ENCODE measurements at places on chromosomes 7 and 10. TPM values are rescaled to one million over a fixed set of nuclear protein-coding genes. Genes with fewer than 3 reads are reported as not detected.
A peak's percentile ranks its signal among the peaks of the same experiment; 100 is the strongest.

DNA sequence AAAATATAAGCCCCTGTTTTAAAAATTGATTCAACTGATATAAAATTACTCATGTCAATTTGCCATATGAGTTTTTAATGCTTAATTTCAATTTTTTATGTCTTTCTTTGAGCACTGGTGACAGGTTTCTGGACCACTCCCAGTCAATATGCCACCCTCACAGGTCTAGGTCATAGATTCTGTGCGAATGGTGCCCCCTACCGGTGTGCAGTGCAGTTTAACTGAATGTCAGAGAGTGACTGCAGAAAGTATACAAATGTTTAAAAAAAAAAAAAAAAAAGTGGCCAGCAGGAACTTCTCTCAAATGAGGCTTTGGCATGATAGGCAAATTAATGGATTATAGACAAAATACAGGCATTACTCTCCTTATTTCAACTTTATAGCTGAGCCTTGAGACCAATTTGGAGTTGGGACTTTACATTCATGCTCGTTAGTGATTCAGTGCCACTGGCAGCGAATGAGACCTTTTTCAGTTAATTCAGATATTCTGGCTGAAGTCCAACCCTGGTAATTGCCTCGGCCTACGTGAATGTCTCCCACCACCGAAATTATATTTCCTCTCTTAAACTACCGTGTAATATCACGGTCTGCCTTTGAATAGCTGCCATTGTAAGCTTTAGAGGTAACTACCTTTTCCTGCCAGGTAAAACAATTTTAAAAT is 427.6 kb downstream of the PHTF2 start:
- DNase-seq, result no peak

Gene CDH23
- 28.3 TPM for polyA plus RNA-seq

Gene FASTK
- 48.1 TPM for polyA plus RNA-seq

Gene CUZD1
- 1.9 TPM for polyA plus RNA-seq

GRCh38 chr10:6537770-6538169 is 42.3 kb downstream of the PRKCQ start:
- no peak for DNase-seq

- DNase-seq, result no peak
These were observed 18.7 kb upstream of the CRHR2 start for GRCh38 chr7:30700941-30701340.

Gene CALHM1
- 0.10 TPM for polyA plus RNA-seq

DNA sequence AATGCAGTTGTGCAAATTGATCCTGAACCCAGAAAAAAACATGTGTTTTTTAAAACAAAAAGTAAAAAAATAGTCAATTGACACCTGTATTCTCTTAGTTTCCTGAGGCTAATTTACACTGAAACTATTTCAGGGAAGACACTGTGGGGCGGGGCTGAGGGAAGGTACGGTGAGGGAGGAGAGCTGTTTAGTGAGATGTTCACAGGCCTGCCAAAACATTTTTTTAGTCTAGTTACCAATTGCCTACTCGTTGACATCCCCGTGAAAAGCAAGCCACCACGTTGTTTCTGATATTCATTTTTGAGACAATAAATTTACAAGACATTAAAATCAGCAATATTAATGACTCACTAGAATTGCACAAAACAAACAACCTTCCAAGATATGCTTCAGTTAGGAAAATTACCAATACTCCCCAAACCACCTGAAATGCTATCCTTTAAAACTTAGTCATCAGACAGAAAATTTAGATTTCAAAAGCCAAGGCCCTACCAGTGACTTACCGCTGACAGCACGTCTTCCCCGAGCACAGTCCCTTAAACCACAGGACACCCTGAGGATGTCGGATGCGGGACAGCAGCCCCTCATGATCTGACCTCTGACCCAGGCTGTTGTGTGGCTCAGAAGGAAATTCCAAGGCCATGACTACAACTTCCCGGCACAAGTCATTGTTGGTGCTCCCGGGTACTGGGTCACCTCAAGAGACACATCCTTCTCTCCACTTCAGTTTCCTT is 279.2 kb downstream of the PRPF18 start:
- DNase-seq, result no peak

DNA sequence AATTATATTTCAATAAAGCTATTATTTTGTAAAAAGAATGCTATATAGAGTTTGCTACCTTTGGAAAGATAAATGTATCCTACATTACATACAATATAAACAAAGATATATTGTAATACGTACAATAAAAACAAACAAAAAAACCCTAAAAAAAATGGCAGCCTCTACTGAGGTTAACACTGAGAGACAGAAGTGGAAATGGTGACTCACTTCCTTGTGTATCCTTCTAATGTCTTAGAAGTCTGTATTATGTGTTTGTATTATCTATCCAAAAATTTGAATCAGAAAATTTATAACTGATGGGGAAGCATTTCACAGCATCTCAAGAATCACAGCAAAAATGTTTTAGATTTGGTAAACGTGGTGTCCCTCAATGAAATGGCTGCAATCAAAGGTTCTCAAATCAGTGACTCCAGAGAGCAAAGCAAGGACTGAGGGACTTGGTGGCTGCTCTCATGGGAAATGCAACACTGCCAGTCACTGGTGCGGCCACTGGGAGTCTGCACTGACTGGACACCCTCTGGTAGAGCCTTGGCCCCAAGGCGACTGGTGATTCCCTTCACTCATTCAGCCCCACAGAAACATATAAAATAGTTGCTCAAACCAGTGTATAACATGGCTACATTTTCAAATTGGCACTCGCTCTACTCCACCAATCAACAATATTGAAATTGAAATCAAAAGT is 53.8 kb downstream of the PANK1 start:
- no peak for DNase-seq

DNA sequence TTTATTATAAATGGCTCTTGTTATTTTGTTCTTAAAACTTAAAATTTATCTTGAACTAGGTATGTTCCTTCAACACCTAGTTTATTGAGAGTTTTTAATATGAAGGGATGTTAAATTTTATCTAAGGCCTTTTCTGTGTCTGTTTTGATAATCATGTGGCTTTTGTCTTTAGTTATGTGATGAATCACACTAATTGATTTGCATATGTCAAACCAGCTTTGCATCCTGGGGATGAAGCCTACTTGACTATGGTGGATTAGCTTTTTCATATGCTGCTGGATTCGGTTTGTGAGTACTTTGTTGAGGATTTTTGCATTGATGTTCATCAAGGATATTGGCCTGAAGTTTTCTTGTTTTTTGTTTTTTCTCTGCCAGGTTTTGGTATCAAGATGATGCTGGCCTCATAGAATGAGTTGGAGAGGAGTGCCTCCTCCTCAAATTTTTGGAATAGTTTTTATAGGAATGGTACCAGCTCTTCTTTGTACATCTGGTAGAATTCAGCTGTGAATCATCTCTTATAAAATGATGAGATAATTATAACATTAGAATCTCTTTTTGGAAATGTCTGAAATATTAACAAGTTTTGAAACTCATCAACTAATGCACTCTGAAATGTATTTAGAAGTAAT is 78.7 kb upstream of the AGR3 start:
- no peak for DNase-seq

Gene GCC1
- 14.5 TPM for polyA plus RNA-seq

GRCh38 chr10:36462194-36462593 is 663.2 kb upstream of the ANKRD30A start:
- DNase-seq, result no peak

DNA sequence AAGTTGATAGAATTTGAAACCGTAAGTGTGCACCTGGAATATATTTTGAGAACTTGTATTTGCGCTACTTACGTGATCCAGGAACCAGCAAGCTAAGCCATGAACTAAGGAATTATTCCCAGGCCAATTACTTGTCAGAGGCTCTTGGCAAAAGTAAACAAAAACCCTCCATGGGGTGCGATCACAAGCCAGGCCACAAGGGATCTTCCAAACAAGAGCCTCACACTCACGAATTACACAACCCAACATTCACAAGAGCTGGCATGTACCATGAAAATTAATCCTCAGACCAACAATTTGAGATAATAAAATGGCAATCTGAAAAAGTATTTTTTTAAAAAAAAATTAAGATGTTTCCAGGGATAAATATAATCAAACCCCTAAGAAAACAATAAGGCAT is 467.0 kb upstream of the AKR1E2 start:
- DNase-seq, result no peak

DNA sequence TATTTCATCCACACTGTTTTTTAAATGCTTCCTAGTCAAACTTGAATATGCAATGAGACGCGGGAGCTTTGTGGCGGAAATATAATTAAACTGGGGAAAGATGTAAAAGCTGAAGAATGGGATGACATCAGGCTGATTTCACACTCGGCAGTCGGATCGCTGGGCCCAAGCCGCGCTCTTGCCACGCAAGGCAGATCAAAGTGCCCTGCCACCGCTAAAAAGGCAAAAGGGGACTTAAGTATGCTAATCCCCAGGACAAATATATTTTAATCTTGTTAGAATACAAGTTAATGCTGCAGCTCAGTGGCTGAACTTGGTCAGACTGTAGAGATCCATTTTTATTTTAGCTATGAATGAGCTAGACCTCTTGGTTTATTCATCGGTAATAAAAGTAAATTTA is 13.8 kb downstream of the EN2 start:
- no peak for DNase-seq

Gene CLCN1
- 0.24 TPM for polyA plus RNA-seq

Gene NPSR1
- not detected for polyA plus RNA-seq

GRCh38 chr7:44645254-44645653 is 38.8 kb downstream of the OGDH start:
- no peak for DNase-seq

GRCh38 chr10:58512491-58513187 is at the start of gene BICC1:
TSS of gene BICC1 (plus strand) at chr10:58512872. CDS start at chr10:58513144, 272 bp downstream.
- peak; percentile 66 for DNase-seq

- DNase-seq, result no peak
These were observed 133.1 kb upstream of the EEPD1 start for GRCh38 chr7:36019980-36020379.

GRCh38 chr7:4841007-4841784 is 20.6 kb downstream of the PAPOLB start:
- DNase-seq, result no peak

Gene IDI1
- 70.7 TPM for polyA plus RNA-seq

DNA sequence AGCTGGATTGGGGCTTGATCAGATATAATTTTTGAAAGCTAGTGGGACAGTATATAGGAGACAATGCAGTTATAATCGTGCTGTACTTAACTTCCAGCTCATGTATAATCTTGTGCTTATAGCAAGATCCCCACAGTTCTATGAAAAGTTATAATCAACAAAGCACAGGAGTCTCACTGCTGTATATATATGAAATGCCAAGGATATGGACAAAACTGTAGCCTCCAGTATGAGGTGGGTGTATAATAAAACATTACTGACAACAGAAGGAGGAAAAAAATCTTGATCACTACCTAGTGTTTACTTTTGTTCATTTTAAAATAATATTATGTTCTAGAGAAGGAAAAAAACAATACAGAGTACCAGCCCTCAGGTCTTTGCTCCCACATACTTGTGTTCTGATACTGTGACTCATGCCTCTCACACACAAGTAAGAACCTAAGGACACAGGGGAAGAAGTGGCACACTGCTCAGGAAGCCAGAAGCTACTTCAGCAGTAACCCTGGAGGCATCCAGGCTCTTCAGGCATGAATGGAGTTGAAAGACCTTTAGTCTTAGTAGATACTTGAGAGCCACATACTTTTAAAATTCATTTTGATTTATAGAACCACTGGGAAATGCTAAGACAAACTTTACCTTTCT is 265.7 kb upstream of the IMMP2L start:
- no peak for DNase-seq

- no peak for DNase-seq
These were observed 72.5 kb downstream of the MARCHF5 start for GRCh38 chr10:92363498-92363897.

Gene MKX
- 0.70 TPM for polyA plus RNA-seq

GRCh38 chr7:131385039-131385605 is 57.4 kb downstream of the MKLN1 start:
- DNase-seq, result no peak

- DNase-seq, result no peak
These were observed 294.7 kb upstream of the PITRM1 start for GRCh38 chr10:3467052-3467951.

- DNase-seq, result no peak
These were observed 9.0 kb upstream of the POR start for GRCh38 chr7:75905785-75906604.

GRCh38 chr7:30877993-30878392 is 33.7 kb upstream of the AQP1 start:
- no peak for DNase-seq

Gene NXPH1
- polyA plus RNA-seq, result 0.12 TPM

DNA sequence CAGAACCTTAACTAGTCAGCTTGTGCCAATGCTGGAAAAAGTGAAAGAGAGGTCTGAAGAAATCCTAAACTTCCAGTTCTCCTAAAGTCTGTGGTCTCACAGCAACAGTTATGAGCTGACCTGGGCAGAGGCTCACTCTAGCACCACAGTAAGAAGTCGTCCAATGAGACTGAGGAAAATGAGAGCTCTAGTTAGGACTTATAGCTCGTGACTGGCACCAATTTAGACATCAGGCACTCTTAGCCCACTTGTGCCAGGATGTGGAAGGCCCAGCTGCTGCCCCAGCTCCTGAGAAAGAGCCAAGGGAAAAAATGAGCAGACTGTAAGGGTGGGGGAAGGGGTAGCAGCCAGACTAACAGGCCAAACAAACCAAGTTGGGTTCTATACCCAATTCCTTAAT is 7.6 kb downstream of the MMS19 start:
- no peak for DNase-seq

DNA sequence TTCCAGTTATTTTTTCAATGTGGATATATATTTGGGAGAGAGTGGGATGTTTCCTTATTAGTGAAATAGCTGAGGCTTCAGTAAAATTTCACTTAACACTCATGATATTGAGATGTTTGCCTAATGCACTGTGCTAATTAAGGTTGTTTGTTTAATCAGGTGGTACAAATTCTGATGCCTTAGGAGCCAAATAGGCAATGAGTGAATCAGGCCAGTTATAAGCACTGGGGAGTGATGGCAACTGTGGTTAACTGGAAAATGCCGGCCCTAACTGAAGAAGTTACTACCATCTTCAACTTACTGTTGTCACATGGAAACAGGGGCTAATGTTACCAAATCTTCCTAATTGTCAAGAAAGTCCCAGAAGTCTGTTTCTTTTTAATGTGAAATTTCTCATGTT is 32.0 kb downstream of the VCL start:
- DNase-seq, result no peak

- no peak for DNase-seq
These were observed 299.3 kb downstream of the SFMBT2 start for GRCh38 chr10:7111561-7111960.

Gene ADCY1
- polyA plus RNA-seq, result 5.5 TPM

GRCh38 chr7:51366172-51366728 is 49.6 kb upstream of the COBL start:
- no peak for DNase-seq

DNA sequence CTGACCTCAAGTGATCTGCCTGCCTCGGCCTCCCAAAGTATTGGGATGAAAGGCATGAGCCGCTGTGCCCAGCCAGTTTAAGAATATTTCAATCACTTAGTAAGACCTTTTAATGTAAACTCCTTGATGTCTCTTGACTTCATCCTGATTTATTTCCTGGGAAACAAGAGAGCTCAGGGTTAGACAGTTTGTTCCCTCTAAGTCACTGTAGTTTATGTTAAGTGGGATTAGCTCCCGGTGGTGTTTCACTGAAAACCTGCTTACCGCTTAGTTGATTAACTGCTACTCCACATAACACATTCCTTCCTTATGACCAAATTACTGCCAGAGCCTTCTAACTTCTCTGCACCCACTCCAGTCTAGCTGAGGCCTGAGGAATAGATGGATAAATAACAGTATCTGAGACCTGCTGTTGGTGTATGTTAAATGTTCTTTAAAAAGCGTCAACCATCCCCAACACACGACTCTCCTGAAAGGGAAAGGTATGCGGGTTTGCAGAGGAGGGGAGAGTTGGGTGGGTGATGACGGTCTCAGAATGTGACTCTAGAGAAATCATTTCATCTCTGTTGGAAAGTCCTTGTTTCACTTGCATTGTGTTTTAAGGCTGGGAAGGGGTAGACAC is 48.7 kb downstream of the CREB3L2 start:
- peak; percentile 22 for DNase-seq

All from left renal pelvis (tissue), 4 donors.